GM19239 (cell line): ENCODE measurements at places on chromosomes 7 and 10.
A peak's percentile ranks its signal among the peaks of the same experiment; 100 is the strongest.

DNA sequence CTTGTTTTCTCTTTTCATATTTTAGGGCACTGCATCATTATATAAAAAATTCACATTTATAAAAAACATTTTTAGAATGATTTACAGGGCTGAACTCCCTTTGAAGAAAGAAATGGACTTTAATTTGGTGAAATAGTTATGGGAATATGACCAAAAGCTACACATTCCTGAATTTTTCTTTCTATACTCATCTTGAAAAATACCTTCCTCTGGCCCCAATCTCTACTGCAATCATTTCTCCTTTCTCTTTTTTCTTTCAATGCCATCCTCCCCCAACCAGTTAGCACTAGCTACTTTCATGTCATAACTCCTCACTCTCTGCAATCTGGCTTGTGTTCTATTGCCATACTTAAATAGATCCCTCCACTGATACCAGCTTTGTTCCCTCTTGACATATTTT, 6.2 kb downstream of the WNT8B start:
- no peak for DNase-seq

DNA sequence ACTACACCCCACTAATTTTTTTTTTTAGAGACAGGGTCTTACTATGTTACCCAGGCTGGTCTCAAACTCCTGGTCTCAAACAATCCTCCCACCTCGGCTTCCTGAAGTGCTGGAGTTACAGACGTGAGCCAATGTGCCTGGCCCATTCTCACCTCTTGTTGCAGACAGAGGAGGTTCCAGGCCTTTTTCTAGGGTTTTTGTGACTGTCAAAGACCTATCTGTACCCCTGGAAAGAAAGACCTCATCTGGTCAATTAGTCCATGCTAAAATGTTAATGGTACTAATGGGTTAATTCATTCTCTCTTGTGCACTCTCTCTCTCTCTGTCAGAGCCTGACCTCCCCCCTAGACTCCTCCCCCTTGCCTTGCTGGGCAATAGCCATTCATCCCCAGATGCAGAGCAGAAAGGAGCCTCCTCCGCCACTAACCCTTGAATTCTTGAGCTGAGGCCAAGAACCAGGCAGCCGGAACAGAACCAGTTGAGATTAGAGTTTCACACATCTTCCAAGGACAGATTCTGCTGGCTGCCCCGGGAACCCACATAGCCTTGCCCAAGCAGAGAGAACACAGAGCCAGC, 209.7 kb downstream of the SKIDA1 start:
- no peak for DNase-seq

DNA sequence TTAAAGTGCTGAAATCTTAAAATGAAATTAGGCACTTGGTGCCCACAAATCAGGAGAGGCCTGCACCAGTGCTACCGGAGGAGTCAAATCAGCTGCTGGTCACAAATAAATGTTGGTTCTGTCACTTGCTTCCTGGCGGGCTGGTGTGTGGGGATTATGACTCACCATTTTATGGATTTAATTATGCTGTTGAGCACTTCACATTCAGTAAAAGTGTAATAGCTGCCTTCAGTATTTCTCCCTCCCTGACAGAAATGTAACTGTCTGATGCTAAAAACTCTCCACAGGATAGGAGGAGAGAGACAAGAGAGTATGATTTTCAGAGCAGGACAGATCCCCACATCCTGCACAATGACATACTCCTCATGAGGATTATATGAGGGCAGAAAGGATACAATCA, 186.0 kb downstream of the JAZF1 start:
- DNase-seq = no peak

- DNase-seq = no peak
These were observed 41.3 kb downstream of the CCDC6 start for GRCh38 chr10:59865101-59865500.

DNA sequence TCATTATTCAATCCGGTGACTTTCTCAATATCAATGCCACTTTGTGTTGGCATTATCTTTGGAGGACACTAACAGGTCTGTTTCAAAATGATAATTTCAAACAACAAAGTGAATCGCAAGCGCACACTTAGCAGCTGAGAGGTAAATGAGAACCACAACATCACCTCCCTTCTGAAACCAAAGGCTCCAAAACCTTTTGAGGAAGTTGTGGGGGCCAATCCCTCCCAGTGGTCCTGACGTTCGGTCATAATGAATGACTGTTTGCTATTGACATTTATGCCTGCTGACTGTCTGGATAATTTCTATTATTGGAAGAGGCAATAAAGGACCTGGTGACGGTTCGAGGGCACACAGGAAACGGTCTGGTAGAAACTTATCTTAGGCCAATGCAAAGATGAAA, 1.8 kb downstream of the ADARB2 start:
- DNase-seq = no peak

GRCh38 chr7:93006480-93007095, 111.2 kb downstream of the SAMD9 start:
- no peak for DNase-seq

GRCh38 chr10:91987397-91988037, 63.9 kb downstream of the BTAF1 start:
- DNase-seq = no peak

- no peak for DNase-seq
These were observed 22.4 kb downstream of the DNAJC1 start for GRCh38 chr10:21981118-21981517.

- peak; percentile 37 for DNase-seq
These were observed 52.7 kb downstream of the FIGNL1 start for GRCh38 chr7:50397320-50397970.

GRCh38 chr7:129522088-129522970, 20.0 kb downstream of the SMKR1 start:
- no peak for DNase-seq

- DNase-seq = no peak
These were observed 1.1 kb downstream of the BAZ1B start for GRCh38 chr7:73520673-73521635.
